ENCODE measurements at places on chromosomes 3 and 15. TPM values are rescaled to one million over a fixed set of nuclear protein-coding genes. Genes with fewer than 3 reads are reported as not detected.

DNA sequence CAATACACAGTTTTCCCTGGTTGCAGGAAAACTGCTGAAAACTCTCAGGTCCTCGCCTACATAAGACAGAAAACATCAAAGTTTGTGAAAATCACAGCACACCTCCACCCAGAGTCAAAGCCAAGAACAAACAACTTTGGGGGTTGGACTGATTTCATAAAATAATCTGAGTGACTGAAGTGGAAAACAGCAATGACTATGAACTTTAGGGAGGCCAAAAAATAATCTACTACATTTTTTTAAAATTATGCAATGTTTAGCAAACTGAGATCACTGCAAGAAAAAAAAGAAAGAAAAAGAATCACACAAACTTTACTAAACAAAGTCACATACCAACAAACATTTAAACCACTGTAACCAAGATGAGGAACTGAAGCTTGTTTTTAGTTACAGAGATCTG lies 15.9 kb upstream of the FOXP1 start:
- no peak for DNase-seq

DNA sequence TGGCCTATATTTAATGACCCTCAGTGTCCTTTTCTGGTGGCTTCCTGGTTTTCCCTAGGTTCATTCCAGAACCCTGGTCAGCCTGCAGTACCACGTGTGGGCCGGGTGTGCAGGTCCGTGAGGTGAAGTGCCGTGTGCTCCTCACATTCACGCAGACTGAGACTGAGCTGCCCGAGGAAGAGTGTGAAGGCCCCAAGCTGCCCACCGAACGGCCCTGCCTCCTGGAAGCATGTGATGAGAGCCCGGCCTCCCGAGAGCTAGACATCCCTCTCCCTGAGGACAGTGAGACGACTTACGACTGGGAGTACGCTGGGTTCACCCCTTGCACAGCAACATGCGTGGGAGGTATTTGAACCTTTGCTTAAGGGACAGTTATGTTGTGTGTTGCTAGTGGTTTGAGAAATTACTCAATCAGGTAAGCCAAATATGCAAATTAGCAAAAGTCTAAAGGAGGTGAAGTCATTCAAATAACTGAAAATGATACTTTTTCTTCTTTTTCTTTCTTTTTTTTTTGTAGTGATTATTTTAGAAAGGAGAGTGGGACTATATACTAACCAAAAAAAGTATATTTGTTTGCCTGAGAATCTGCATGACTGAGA lies 259.2 kb downstream of the ADAMTSL3 start:
- DNase-seq: no peak

- no peak for DNase-seq
Observed at GRCh38 chr3:48320996-48321395, 12.5 kb downstream of the SPINK8 start.

GRCh38 chr3:66675366-66675765 lies 174.5 kb upstream of the LRIG1 start:
- DNase-seq: no peak

DNA sequence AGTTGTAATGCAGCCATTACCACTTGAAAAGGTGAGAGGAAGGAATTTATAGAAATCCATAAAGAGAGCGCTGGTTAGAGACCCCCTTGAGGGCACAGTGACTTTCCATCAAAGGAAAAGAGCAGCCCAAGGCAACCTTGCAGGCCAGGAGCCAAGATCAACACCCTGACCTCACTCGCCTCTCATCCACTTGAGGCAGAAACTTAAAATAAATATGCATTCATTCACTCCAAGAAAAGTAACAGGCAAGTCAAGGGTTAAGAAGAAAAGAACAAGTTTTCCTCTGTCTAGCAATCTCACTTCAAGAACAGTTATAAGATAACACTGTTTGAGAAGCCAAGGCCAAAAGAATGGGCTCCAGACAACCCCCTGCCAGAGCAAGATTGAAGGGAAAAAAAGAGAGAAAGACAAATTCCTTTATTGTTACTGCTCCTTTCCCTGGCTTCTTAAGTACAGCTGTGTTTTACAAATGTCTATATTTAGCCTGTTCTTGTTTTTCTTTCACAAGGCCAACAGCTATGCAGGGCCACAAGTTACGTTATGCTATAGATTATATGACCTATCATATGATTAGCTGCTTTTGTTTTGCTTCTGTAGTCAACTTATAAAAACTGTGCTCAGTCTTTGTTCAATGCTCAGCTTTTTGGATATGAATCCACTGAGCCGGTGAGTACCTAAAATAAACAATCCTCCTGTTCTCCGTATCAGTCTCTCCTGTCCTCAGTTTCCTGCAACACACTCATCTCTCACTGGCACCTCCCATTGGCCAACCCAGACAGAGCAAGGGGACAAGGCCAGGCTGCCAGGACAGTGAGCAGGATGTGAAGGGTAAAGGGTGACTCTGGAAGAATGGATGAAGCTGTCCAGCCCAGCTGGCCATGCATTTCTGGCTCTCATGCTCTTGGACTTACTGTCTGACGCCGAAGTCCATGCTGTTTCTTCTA lies 15.8 kb upstream of the SSUH2 start:
- no peak for DNase-seq

GRCh38 chr15:70034596-70034995 lies 63.1 kb downstream of the TLE3 start:
- DNase-seq: no peak

DNA sequence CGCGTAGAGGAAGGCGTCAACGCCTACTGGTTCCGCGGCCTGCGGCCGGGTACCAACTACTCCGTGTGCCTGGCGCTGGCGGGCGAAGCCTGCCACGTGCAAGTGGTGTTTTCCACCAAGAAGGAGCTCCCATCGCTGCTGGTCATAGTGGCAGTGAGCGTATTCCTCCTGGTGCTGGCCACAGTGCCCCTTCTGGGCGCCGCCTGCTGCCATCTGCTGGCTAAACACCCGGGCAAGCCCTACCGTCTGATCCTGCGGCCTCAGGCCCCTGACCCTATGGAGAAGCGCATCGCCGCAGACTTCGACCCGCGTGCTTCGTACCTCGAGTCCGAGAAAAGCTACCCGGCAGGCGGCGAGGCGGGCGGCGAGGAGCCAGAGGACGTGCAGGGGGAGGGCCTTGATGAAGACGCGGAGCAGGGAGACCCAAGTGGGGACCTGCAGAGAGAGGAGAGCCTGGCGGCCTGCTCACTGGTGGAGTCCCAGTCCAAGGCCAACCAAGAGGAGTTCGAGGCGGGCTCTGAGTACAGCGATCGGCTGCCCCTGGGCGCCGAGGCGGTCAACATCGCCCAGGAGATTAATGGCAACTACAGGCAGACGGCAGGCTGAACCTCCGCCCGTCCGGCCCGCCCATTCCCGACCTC lies 4.1 kb downstream of the ISLR2 start:
- peak; percentile 89 for DNase-seq

DNA sequence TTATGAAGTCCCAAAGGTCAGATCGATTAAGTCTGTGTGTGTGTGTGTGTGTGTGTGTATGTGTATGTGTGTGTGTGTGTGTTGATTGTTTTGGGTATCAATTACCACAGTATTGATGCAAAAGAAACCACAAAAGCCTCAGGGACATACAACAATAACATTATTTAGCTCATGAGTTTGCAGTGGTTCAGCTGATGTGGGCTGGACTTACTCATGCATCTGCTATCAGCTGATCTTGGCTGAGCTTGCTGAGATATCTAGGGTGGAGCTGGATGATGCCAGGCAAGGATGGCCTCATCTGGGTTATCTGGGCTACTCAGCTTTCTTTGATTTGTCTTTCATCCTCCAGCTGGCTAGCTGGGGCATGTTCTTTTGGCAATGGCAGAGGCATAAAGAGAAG lies 82.4 kb upstream of the PRR23C start:
- no peak for DNase-seq

DNA sequence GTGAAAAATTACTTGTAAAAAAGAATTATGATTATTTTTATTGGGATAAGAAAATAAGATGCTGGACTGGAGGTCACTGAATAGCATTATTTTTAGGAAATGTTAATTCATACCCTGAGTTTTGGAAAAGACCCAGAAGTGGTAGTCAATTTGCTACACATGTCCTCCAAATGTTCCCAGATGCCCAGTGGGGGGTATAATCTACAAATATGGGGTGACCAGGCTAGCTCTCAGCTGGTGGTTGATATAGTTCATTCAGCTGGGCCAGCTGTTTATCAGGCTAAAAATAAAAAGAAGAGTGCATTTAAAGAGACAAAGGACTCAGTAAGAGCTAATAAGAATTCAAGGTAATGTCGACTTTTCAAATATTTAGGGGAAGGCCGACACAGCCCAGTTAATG lies 402.0 kb upstream of the GOLIM4 start:
- no peak for DNase-seq

DNA sequence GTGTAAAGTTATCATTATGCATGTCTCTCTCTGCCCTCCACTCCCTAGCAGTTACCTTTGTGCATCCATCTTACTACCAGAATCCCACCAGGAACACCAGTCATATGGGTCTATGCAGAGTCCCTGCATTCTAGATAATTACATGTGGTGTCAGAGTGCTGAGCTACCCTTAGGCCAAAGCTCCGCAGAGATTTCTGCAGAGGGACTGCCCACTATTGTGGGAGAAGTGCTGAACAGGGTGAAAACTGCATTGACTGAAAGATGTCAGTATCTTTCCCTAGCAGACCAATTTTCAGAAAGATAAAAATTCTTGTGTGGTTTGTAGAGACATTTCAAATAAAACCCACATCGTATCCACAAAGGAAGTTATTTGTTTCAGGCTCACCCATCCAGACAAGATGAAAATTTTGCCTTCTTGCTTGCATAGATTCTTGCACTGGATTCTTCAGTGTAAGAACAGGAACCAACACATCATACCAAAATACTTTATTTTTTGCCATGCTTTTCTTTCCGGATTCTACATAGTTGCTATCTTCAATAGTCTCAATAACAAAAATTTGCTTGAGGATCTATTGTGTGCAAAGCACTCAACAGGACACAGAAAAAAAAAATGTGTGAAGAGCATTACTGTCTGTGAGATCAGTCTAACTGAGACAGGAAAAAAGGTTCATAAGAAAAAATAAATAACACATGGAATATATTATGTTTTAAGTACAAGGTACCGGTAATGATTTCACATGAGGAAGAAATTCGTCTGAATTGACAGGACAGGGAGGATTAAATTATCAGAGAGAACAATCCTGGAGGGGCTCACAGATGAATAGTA lies 32.0 kb upstream of the CCDC80 start:
- no peak for DNase-seq

DNA sequence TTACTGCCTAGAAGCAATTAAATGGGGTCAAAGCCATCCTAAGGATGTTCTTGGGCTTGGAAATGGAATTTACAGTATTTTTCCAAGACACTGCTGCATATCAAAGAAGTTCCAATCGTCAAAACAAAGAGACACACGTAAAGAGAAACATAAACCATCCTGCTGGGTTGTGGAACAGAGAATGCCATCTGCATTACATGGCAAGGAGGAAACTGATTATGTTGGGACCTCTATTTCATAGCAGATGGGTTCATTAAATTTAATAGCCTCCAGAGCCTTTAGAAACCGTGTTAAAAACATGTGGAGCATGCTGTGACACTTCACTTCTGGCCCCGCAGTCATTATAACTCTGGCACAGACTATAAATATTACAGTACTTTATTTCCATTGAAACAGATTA lies 154.6 kb downstream of the LRTM1 start:
- DNase-seq: no peak

GRCh38 chr3:100436951-100437350 lies 35.6 kb downstream of the LNP1 start:
- no peak for DNase-seq

- no peak for DNase-seq
Observed at GRCh38 chr3:188697127-188697526, 474.6 kb upstream of the TPRG1 start.

- DNase-seq: no peak
Observed at GRCh38 chr3:98791341-98792325, 28.5 kb downstream of the ST3GAL6 start.

DNA sequence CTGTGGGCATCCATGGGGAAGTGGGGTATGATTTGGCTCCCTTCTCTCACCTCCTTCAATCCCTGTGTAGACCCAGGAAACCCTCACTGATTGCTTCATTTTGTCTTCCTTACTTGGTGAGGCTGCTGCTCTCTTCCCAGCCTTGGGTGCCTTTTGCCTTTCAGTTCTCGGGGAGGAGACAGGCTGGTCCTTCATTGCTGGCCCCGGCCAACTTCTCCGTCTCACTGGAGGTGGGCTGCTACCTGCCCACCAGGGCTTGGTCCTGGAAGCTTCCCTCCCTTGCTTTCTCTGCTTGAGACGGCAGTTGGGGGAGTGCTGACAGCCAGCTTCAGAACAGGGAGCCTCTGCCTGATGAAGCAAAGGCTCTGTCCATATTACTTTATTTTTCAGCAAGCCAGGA lies 4.7 kb downstream of the FOXL2 start:
- DNase-seq: no peak

DNA sequence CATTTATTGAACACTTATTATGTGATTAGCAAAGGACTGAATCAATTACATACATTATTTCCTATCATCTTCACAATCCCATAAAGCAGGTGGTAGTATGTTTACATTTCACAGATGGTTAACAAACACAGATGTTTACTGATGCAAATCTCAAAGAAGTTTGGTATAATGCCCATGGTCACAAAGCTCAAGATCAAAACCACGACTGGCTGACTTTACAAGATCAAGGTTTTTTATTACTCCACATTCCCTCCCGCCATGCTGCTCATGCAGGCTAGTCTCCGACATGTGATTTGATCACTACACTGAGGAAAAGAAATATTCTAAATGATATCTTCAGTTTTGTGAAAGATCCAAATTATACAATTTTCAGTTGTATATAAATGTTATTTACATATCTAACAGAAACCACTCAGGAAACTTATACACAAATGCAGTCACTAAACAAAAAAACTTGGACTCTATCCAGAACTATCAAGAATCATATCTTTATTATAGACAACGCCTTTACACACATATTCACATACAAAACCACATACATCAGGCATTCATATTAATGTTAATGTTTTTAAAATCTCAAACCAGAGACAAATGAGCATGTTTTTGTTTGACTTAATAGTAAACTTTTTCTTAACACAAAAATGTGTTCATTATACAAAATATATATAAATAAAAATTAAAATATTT lies 235.5 kb downstream of the SCAPER start:
- no peak for DNase-seq

DNA sequence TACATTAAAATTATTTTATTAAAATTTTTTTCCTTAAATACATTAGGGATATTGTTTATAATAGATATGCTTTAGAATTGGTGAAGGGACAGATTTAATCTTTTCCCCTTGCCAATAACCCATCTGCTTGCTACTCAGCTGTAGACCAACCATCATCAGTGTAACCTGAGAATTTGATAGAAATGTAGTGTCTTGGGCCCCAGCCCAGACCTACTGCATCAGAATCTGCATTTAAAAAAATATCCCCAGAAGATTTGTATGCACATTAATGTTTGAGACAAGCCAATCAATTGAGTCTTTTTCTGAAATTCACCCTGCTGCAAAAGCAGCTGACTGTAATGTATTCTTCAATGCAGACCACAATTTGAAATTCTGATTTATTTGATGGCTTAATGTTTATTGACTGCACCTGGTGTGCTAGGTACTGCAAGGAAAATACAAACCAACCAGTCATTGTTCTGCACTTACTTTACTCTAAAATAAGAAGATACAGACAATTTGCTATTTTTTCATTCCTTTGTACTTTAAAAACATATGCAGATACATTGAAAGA lies 190.7 kb upstream of the SGO1 start:
- no peak for DNase-seq

The CLRN1 gene
- total RNA-seq: 0.35 TPM

The ANXA2 gene
- 214 TPM for total RNA-seq

The ZNF774 gene
- 2.3 TPM for total RNA-seq

All from H1 (cell line).